ENCODE measurements at places on chromosomes 3 and 15.
A peak's percentile ranks its signal among the peaks of the same experiment; 100 is the strongest.

DNA sequence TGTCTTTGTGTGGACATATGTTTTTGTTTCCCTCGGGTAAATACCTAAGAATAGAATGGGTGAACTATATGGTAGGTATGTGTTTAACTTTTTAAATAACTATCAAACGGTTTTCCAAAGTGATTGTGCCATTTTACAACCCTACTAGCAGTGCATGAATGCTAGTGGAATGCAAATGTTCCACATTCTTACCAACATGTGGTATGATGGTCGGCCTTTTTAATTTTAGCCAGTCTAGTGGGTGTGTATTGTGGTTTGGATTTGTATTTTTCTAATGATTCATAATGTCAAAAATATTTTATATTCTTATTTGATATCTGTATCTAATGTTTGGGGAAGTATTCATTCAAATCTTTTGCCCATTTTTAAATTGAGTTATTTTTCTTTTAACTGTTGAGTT lies 68.2 kb upstream of the SMAD3 start:
- no peak for DNase-seq

DNA sequence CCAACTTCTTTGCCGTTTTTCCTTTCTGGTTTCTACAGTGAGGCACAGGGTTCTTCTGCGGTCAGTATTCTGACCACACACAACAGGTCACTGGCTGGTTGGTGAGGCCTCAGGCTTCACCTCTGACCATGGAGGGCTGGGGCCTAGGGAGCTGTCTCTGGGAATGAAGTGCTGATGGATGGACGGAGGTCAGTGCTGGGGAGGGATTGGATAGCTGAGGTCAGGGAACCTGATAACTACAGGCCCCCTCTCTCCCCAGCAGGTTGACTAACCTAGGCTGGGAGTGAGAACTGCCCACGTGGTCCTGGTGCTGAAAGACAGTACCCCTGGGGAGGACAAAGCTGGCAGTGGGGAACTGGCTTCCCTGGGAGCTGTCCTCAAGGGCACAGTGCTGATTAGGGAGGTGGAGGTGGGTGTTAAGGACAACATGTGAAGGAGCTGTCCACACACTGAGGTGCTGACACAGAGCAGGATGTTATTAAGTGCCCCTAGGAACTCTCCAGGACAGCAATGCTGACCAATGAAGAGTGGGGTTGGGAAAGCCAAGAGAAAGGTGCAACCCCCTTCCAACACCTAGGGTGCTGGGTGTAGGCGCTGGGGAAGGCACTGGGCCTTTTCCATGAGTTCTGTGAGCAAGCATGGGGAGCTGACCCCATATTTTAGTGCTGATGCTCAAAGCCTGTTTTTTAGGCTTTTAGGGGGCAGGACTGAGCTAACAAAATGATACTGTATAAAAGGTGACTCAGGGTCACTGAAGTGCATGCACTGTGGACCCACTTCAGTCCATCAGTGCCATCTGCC lies 45.2 kb downstream of the ATP2B2 start:
- peak; percentile 36 for DNase-seq

- DNase-seq: no peak
Observed at GRCh38 chr15:64774629-64775493, 528 bp downstream of the RBPMS2 start.

DNA sequence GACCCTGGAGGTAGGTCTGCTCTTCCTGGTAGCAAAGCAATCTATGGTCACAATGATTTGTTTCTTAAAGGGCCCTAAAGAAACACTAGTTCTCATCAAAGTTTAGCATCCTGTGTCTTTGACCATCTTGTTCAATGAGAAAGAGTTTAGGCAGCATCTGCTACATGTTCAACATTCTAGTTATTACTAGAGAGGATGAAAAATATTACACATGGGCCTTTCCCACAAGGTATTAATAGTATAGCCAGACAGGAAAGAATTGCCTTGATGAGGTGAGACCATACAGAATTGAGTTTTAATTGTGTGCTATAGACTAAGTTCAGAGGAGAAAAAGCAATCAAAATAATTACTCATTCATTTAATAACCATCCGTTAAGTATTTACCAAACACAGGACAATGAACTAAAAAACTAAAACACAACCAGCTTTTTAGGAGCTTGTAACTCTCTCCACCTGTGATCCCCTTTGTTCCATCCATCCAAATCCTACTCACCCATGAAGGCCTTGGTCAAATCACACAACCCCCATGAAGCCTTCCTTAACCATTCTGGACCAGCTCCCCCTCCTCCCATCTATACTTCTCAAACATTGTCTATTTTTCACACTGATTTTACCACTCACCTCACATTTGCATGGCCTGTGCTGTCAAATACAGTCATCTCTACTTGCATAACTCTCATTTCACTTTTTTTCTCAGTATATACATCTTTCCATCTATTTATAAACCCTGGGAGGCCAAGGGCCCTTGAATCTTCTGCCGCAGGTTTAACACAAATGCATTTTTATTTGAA lies 122.9 kb downstream of the RORA start:
- DNase-seq: no peak

DNA sequence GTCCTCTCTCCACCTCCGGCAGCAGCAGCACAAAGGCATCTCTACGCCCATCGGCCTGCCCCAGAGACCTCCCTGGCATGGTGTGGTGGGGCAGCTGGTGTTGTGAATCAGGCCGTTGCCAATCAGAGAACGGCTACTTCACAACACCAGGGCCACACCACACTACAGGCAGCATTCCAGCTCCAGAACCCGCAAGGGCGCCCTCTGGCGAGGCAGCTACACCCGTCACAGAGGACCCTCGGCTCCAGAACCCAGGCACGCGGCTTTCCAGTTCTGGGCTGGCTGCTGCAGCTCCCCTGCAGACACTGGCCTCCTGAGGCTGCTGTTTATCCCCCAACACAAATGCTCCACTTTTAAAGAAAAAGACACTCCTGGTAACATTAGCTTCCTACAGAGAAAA lies 127.5 kb upstream of the TOPAZ1 start:
- DNase-seq: peak; percentile 41

DNA sequence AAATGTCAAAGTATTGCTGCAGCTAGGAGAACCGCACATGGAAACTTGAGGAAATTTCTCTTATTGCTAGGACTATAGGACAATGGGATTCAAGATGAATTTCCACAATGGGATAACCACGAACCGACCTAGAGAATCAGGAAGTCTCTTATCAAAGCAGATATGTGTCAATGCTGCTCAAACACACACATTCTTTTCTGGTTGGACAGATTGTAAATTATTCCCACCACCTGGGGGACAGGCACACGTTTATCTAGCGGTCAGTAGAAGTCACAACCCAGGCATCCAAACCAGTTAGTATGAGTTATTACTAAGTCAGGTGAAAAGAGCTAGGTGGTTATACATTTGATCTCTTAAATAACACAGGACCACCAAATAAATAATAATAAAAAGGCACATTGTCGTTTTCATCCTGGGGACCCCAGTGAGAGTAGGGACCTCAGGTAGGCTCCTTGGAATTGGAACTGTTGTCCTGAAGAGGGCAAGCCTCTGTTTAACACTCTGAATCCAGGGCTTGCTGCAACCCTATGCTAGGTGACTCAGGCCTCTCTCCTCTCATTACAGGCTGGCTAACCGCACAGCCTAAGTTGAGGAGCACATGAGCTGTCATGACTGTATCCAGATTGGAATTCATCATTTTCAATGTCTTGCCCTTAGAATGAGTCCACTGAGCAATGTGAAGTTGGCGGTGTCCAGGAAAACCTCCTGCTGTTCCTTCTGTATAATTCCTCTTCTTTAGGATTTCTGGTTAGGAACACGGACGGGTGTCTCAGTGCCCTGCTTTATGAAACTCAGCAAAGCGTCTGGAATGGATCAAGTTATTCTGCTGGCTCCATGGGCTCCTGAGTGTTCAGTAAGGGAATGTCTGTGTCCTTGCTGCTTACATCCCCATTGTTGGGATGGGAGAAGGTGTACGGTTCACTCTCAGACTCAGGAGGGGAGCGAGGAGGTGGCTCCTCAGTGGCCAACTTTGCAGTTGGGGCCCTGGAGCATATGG lies 59.0 kb downstream of the CLEC3B start:
- no peak for DNase-seq

DNA sequence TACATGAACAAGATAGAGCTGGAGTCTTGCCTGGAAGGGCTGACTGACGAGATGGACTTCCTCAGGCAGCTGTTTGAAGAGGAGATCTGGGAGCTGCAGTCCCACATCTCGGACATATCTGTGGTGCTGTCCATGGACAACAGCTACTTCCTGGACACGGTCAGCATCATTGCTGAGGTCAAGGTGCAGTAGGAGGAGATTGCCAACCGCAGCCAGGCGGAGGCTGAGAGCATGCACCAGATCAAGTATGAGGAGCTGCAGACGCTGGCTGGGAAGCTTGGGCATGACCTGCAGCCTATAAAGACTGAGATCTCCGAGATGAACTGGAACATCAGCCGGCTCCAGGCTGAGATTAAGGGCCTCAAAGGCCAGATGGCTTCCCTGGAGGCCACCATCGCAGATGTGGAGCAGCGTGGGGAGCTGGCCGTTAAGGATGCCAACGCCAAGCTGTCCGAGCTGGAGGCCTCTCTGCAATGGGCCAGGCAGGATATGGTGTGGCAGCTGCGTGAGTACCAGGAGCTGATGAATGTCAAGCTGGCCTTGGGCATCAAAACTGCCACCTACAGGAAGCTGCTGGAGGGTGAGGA lies 5.5 kb upstream of the LARP6 start:
- DNase-seq: no peak

GRCh38 chr3:192165552-192165951 lies 561.8 kb downstream of the FGF12 start:
- DNase-seq: no peak

GRCh38 chr3:95474338-95474737 lies 1340.1 kb upstream of the EPHA6 start:
- DNase-seq: no peak

GRCh38 chr15:72173401-72173800 lies 24.2 kb downstream of the GRAMD2A start:
- no peak for DNase-seq
